Endodermal cell (in vitro differentiated cells): ENCODE measurements at places on chromosomes 11 and 22. TPM values are rescaled to one million over a fixed set of nuclear protein-coding genes. Genes with fewer than 3 reads are reported as not detected.

PGA4 gene
- 0.52 and 0.62 TPM in 2 replicates for total RNA-seq

SMDT1 gene
- total RNA-seq: 40.2 and 41.3 TPM in 2 replicates

FZD4 gene
- total RNA-seq: 25.8 to 55.1 TPM (median 53.9 TPM) in 3 replicates

CLTCL1 gene
- 8.3 and 11.8 TPM in 2 replicates for total RNA-seq

- DNase-seq: peak; percentile 88
Measured at GRCh38 chr11:26649884-26650283, 72.0 kb downstream of the SLC5A12 start.

- DNase-seq: no peak
Measured at GRCh38 chr11:74703211-74703610, 28.0 kb downstream of the CHRDL2 start.

DPAGT1 gene
- total RNA-seq: 35.9 to 62.8 TPM (median 51.9 TPM) in 3 replicates

PRG3 gene
- total RNA-seq: not detected in 2 replicates

DNA sequence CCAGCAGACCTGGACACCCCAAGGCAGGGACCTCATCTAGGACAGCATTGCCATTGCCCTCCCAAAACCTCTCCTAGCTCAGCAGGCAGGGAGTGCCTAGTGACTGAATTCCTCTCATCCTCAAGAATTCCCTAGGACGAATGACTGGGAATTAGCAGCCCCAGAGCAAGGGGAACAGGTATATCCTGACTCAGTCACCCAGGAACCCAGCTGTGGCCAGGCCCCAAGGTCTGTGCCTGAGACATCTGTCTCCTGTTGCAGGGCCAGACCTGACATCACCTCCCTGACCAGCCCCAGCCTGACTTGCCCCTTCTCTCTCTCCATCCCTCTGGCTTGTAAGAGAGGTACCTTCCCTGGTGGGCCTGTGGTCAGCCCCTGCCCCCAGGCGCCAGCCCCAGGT lies 39.0 kb upstream of the SUSD2 start:
- DNase-seq: no peak

- no peak for DNase-seq
Measured at GRCh38 chr22:33447733-33448132, 389.6 kb upstream of the SYN3 start.

KCNQ1 gene
- 2.8 and 3.5 TPM in 2 replicates for total RNA-seq

- DNase-seq: no peak
Measured at GRCh38 chr11:62125316-62125715, 1.5 kb downstream of the INCENP start.

- DNase-seq: peak; percentile 58
Measured at GRCh38 chr11:63911440-63911839, 5.5 kb downstream of the RCOR2 start.

RIC3 gene
- total RNA-seq: 19.9 and 25.3 TPM in 2 replicates

GRCh38 chr11:78061088-78061920 lies 2.4 kb upstream of the THRSP start:
- DNase-seq: no peak

DNA sequence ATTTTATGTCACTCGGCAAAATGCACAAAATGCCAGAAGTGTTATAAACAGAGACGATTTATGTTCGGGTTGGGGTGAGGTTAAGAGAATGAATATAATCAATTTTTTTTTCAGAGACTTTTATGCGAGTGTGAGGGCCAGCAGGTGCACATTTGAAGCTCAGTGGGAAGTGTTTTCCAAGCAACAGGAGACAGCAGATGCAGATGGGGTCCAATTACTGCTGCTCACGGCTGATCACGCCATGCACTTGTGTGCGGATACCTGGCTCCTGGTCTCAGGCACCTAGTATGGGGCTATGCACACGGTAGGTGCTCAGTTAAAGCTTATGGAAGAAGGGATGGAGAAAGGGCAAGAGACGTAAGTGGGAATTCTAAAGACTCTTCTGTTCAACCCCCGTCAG lies 249.1 kb downstream of the MIAT start:
- no peak for DNase-seq

DNA sequence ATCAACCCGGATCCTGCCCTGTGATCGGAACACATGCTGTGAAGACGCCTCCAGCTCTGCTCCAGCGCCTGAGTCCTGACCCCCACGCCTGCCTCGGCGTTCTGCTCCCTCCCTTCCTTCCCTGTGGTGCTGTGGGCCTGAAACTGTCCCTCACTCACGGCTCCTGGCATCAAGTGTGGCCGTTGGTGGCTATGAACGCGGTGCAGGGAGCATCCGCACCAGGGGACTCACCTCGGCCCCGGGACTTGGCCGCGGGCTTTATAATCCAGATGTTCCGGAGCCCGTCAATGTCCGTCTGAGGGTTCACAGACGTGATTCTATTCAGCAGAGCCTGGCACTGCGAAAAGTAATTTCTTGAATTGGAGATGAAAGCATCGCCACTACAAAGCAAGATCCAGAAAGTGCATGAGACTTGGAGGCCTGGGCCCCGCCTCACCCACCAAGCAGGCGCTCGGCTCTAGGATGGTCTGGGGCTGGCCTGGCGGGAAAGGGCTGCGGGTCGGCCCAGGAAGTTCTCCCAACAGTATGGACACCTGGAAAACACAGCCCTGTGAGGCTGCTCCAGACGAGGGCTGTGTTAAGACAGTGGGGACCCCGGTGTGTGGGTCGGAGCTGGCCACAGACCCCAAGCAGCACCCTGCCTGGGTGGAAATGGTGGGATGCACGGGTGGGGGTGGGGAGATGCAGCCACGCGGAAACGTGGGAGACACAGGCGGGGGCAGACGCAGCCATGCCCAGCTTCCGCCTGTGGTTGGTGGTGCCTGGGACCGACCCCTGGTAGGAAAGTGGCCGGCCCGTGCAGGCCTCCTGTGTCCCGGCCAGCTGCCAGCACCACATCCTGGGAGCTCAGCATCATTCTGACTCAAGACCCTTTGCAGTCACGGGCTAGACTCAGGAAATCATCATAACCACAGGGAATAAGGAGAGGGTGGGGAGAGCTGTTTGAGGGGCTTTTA lies 21.8 kb upstream of the IL17REL start:
- DNase-seq: no peak

ART1 gene
- not detected in 3 replicates for total RNA-seq
